Stimulated activated CD8-positive, alpha-beta memory T cell treated with anti-CD3 and anti-CD28 coated beads, Interleukin-15, amount 100 ng/mL, for 1 hour (primary cell): ENCODE measurements at places on chromosomes 2 and 18.

- DNase-seq = no peak
These were observed 141.9 kb upstream of the LGALSL start for GRCh38 chr2:64311948-64312621.

GRCh38 chr18:79607361-79607952 is 72.1 kb upstream of the CTDP1 start:
- no peak for DNase-seq

- DNase-seq = no peak
These were observed 560.6 kb downstream of the SLC4A3 start for GRCh38 chr2:220188031-220188430.

DNA sequence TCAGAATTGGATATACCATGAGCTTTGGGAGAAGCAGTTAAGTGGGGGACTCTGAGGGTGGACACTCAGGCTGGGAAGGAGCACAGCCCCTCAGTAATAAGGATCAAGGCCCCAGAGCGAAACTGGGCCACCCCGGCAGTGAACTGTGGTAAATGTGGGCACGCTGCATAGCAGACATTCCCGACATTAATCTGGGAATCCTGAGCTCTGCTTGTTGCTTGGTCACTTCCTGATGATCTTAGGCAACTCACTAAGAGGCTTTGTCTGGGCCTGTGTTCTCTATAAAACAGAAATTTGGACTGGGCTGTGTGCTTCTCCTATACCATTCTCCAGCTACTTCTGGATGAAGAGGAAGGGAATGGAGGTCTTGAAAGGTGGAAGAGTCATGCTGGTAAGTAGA is 4.8 kb downstream of the TGFBRAP1 start:
- no peak for DNase-seq

DNA sequence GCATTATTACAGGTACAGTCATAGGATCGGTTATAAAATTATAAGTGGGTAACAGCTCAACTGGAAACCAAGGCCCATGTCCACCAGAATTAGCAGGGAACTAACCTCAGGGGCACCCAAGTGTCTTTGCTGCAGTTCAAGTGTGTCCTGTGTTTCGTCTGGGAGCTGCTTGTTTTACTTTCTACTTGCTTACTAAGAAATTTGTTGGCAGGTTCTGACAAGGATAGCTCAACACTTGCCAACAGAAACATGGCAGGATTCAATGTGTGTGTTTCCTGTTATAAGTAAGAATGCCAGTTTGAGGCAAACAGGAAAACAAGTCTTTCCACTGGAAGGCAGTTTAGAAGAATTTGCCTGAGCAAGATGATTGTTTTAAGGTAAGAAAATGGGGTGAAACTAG is 104.5 kb downstream of the EPHA4 start:
- no peak for DNase-seq

- DNase-seq = no peak
These were observed 379.6 kb downstream of the MTX2 start for GRCh38 chr2:176648700-176649297.

DNA sequence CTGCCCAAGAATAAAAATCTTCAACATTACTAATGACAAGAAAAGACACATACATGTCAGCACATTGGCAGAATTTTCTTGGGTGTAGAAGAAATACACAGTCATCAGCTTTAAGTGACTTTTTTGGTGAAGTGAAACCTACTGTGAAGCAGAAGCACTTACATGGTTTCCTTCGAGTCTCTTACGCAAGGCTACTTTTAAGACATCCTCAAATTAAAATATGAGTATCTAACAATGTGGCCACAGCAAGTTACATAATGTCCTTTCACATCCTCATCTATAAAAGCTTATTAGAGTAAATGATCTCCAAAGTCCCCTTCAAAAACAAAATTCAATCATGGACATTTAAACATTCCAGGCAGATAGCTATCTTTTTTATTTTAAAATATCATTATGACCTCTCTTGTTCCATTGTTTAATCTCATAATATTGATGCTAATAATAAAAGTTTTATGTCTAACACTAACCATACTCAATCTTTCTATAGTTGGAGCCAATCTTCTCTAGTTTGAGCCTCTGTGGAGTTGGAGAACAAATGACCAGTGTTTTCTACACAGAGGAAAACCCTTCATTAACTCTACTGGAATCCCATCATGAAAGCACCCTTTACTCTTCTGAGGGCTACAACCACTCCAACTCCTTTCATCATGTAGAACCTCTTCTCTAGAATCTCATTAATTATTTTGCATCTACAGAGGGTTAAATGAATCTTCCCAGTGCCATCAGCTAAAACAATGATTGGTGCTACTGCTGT is 182.2 kb upstream of the ZFP36L2 start:
- DNase-seq = no peak

DNA sequence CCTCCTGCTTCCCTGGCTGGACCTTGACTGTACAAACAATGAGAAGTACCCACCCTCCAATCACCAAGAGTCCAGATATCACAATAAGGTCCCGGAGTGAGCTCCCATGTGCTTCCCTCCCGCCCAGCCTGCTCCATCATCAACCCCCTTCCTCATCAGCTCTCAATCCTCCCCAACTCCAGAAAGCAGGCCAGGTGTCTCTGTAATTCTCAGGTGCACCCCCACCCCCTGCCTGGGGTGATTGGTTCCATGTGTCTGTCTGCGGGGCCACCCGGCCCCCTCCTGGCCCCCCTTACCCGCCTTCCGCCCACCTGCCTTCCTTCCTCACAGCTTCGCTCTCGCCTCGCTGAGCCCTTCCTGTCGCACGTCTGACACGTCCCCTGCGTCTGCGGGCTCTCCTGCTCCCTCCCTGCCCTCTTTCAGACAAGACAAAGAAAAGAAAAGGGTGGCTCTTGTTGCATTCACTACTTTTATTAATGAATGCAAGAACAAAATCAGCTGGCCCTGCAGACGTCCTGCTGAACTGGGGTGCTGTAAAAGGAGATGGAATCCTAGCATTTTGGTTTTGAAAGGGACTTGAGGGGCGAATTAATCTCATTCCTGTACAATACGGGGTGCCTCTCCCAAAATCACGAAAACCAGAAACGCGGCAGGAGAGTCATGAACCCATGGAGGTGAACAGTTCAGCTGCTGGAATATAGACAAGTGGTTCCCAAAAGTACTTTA is 26.5 kb upstream of the IGFBP2 start:
- DNase-seq = no peak

GRCh38 chr2:213451542-213452239 is 167.4 kb downstream of the SPAG16 start:
- no peak for DNase-seq

DNA sequence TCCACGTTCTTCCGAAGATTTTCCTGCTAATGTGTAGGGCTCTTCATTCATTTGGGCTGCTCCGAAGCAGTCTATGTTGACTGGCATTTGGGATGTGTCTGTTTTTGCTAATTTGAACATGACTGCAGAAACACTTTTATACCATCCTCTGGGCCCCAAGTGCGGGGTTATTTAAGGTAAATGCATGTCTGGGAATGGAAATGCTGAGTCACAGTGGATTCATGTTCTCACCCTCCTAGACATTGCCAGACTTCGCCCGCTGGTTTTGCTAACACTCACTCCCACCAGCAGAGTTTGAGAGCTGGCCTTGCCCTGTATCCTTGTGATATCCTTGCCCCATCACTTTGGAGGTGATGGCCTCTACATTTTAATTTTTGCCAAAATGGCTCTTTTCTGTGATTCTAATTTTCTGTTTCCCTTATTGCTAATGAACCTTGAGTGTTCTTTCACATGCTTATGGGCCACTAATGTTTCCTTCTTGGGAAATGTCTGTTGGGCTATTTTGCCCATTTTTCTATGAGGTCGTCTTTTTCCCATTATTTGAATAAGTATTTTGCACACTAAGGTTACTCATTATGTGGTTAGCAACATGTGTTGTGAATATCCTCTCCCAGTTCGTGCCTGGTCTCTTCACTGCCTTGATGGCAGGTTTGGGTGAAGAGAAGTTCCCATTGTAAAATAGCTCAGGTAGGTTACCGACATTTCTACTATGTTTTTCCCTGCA is 204.1 kb downstream of the GLI2 start:
- DNase-seq = no peak

- DNase-seq = no peak
These were observed 78.8 kb upstream of the CAPN13 start for GRCh38 chr2:30886080-30886479.

DNA sequence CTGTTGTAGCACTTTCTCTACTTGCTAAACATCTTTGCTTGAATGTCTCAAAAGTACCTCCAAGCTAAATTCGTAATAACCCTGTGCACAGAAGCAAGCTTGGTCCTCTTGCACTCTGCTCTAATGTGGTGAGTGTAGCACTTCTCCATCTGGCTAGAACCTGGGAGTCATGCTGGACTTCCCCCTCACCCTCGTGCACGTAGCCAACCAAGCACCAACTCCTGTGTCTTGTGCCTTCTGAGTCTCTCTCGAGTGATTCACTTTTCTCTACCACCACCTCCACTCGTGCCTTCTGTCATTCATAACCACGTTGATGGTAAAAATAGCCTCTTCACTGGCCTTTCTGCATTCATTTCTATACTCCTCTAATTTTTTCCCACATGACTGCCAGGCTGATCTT is 91.9 kb upstream of the KCNE4 start:
- DNase-seq = no peak

DNA sequence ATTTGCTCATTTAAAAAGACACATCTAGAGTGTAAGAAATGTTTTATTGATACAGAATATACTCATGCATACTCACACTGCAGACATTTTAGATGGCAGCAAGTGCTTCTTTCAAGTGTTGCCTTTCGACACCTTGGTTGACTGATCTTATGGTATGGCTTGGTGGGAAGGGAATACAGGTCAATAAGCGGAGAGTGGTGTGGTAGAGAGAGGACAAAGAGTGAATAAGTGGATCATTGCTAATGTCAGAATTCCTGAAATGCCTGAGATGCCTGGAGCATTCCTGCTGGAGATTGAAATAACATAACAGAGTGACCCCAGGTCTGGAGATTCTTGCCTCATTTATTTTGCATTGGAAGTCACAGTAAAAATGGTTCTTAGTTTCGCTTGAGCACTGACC is 76.7 kb downstream of the RND3 start:
- no peak for DNase-seq

DNA sequence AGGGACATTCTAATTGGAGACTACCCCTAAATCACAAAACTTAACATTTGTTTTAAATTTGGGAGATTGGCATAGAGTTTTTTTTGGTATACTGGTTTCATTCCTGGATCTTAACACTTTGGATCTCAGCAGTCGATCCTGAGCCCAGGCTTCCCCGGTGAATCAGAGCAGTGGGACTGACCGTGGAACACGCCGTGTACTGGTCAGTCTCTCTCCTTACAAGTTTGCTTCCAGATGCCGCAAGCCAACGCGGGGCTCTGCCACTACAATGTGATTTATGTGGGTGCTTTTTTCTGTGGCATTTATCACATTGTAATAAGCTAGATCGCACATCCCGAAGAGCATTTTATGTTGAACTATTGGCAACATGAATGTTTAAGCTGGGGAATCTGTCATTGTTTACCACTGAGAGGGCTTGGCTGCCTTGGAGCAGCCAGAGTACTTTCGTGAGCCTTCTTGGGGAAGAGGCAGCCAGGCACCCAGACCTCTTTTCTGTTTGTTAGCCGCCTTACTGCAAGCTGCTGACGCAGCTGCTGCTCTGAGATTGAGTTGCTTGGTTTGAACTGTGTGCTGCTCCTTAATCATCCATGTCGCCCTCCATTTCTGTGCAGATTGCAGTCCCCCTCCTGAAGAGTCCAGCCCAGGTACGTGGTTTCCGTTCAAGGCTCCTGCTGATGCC is 49.3 kb downstream of the COA5 start:
- no peak for DNase-seq

GRCh38 chr2:111884592-111884964 is 585 bp upstream of the ANAPC1 start:
- no peak for DNase-seq

- DNase-seq = no peak
These were observed 1363.9 kb upstream of the CRIM1 start for GRCh38 chr2:34991508-34992274.
